Epithelial cell of esophagus (primary cell): ENCODE measurements at places on chromosomes 6 and 20.
A peak's percentile ranks its signal among the peaks of the same experiment; 100 is the strongest.

DNA sequence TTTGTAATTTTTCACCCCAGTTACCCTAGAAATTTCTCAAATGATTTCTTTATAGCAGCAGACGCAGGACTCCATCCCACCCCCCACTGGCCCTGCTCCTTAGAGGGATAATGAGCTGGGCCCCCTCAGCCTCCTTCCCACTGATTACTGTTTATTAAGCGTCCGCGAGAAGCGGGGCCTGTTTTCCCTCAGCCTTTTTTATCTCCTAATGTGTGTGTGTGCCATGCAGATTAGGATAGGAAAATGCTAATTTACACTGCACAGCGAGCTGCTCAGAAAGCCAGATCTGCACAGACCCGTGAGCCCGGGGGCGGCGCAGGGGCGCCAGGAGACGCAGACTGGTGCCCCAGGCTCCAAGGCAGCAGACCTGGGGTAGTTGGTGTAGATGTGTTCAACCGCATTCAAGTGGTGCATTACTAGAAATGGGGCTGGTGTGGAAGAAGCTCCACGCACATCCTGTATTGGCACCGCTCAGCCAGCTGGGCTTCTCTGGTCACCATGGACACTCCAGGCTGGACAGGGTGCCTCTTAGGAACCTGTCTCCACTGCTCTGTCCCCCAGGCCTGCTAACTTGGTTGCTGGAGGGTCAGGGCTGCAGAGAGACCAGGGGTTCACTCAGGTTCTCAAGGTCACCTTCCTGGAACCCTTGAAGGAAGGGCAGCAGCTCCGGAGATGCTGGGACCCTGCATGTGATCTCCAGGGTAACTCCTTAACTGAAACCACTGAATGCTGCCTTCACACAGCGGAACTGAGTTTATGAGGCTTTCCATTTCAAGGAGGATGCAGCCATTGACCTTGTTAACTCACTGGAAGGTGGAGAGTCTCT lies 256.3 kb downstream of the ERMARD start:
- no peak for DNase-seq

DNA sequence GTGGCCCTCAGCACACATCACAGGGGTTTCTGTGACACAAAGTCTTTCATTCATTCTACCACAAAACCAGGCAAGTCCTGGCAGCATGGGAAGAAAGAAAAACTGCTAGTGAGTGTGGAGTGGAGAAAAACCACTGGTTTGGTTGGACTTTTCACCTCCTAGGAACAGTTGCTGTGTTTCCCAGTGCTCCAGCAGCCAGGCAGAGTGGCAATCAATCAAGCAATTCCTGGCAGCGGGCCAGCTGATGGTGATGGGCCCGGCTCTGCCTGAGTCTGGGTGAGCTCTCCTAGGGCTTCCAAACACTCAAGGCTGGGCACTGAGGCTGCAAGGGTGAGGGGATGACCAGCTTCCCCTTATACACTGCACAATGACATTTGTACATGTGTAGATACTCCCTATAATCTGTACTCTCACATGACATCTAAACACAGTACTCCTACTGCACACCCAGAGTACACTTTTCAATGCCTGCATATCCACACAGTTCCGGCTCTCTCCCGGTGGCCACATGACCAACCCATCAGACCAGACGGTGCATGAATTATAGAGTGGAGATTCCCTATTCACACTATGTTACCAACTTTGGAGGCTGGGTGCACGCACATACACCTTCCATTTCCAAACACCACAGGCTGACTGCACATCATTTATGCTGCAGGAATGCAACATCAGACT lies 156.6 kb downstream of the UNC5CL start:
- no peak for DNase-seq

DNA sequence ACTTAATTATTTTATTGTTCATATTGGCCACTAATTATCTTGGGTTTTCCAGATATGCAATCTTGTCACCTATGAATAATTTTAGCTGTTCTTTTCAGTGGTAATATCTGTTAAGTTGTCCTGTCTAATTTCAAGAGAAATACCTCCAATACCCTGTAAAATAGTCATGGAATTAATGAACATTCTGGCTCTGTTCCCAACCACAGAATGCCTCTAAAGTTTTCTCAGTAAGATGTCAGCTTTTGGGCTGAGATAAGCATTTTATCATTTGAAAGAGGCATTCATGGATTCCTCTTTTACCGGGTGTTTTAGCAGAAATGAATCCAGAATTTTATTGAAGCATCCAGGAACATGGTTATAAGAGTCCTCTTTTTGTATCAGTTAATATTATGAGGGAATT lies 109.3 kb downstream of the WDR27 start:
- no peak for DNase-seq

- no peak for DNase-seq
Observed at GRCh38 chr6:148593130-148593812, 153.6 kb upstream of the UST start.

DNA sequence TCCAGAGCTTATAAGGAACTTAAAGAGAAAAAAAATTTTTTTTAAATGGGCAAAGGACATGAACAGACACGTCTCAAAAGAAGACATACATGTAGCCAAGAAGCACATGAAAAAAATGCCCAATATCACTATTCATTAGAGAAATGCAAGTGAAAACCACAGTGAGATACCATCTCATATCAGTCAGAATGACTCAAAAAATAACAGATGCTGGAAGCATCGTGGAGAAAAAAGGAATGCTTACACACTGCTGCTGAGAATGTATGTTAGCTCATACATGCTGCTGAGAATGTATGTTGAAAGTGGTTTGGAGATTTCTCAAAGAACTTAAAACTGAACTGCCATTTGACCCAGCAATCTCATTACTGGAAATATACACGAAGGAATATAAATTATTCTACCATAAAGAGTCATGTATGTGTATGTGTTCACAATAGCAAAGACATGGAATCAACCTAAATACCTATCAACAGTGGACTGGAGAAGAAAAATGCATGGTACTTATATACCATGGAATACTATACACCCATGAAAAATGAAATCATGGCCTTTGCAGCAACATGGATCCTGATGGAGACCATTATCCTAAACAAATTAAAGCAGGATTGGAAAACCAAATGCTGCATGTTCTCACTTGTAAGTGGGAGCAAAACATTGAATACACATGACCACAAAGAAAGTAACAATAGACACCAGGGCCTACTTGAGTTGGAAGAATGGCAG lies 5.2 kb downstream of the OR11A1 start:
- peak; percentile 73 for DNase-seq

DNA sequence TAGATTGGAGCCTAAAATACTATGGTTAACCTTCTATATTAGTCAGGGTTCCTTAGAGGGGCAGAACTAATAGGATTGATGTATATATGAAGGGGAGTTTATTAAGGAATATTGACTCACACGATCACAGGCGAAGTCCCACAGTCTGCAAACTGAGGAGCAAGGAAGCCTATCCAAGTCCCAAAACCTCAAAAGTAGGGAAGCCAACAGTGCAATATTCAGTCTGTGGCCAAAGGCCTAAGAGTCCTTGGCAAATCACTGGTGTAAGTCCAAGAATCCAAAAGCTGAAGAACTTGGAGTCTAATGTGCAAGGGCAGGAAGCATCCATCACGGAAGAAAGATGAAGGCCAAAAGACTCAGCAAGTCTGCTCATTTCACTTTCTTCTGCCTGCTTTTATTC lies 133.5 kb upstream of the ADGRF1 start:
- no peak for DNase-seq

DNA sequence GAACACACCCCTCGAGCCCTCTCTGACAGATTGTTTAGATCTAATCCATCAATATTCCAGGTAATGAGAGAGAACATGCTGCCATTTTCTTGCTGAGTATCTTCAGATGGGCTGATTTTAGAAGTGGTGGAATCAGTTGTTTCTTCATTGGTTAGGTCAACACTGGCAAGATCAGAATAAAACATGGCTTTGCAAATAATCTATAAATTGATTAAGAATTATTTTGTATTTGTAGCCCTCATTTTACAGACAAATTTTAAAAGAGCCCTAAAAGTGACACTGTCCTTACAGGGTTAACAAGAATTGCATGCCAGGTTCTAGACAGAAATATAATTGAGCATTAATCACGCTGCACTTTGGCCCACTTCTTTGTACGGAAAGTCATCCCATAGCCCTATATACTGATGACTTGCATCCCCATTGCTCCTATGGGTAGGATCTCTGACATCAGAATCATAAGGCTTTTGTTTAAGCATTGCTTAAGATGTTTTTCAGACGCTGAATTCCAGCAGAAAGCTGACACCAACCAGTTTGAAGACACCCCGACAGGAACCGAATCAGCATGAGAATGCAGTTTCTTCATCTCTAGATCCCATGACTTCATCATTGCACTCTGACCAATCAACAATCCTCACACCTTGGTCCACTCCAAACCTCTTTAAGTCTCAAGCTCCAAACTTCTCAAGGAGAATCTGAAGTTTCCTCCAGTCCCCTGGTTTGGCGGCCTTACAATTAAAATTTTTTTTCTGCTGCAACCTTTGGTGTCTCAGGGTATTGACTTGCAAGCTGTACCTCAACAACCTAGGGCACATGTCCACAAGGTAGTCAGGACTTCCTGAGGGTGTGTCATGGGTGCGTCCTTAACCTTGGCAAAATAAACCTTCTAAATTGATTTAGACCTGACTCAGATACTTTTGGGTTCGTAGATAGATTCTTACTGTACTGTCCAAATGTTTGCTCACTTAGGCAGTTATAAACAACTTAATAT lies 7.8 kb downstream of the TDP2 start:
- DNase-seq, result peak; percentile 93

DNA sequence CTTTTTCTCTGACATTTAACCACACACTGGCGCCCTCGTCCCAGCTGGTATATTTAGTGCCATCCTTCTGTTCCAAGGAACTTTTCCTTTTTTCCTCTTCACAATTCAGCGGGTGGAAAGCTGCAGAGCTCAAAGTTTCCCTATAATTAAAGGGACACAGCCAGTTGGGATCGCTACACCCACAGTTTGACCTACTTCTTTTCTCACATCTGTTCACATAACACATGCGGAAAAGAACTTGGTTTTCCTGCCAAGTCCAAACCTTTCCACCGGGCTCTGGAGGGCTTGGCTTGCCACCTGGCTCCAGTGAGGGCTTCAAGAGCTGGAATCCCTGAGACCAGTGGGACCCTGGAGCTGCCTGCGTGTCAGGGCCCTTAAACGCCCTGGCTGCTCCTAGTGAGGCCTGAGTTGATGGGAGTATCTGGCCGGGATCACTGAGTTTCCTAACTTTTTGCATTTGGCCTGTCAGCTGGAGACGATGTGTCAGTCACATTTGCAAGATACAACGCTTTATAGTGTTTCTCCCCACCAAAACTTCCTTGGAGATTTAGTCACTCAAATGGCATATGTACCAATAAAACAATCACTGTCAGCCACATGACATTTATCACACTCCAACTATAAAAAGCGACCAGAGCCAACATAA lies 176.0 kb downstream of the SASH1 start:
- no peak for DNase-seq

DNA sequence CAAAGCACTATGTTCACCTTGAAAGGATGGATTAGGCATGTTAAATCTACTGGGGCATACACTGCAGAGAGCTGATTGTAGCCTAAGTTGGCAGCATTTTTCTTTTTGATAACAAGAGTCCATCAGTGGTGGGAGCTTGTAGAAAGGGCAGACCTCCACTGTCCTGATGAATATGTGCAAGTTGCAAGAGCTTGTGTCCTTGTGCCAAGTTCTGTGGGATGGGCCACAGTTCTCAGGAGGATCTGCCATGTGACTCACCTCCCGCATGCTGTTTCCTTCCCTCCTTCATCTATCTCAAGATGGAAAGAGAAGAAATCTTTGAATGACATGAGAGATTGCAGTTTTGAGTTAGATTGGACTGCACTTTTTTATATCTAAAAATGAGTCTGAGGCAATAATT lies 58.3 kb upstream of the GGTLC1 start:
- DNase-seq, result peak; percentile 7

DNA sequence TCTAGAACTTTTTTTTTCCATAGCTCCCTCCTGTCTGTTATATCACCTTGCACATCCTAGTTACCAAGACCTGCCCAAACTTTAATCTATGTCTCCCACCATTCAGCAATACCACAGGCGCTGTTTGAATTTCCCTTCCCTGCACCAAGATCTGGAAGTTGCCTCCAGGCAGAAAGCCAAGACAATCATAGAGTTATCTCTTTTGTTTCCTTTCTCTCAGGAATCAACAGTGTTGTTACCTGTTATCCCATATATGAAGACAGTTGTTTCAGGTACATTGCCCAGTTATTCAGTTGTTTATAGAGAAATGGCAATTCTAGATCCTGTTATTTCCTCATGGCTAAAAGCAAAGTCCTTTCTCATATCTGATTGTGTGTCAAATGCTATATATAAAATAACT lies 63.2 kb downstream of the PDSS2 start:
- DNase-seq, result no peak
